ENCODE measurements at places on chromosomes 7 and 10.
A peak's percentile ranks its signal among the peaks of the same experiment; 100 is the strongest.

DNA sequence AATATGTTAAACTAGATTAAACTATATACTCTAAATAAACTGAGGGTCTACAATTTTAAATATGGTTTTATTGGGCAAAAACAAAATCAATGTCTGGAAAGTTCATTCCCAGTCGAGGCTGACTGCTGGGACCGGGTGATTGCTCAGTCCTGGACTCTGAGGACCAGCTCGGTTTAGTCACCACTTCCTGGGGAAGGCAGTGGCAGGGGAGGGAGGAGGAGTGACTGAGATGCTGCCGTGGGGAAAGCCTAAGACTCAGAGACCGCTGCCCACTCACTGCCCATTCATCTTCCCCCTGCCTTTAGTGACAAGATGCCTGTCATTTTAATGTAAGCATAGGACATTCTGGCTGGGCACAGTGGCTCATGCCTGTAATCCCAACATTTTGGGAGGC, 29.0 kb downstream of the ATOH7 start:
- DNase-seq = no peak

DNA sequence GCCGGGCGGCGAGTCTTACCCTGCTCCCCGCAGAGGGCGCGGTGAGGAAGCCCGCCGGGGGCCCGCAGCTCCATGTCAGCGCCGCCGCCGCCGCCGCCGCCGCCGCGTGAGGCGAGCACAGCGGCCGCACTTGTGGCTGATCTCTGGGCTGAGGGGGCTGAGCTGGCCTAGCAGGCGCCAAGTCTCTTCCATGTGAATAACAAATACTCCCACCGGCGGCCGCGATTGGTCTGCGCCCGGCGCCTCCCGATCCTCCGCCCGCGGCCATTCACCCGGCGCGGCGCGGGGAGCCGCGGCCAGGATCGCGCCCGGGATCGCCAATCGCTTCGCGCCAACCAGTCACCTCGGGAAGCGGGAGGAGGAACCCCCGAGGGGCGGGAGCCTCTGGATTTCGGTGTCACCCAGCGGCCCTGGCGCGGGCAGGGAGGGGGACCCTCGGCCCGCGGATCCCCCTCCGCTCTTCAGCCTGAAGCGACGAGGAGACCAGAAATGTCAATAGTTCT, at the start of gene GRM8:
GRM8 (minus strand) TSS at position 164 of the 503 bp plus-strand sequence.
- DNase-seq = no peak

GRCh38 chr10:110215286-110216170, 8.1 kb downstream of the MXI1 start:
- no peak for DNase-seq

GRCh38 chr10:2592360-2593160, 474.8 kb upstream of the PFKP start:
- no peak for DNase-seq

- no peak for DNase-seq
Observed at GRCh38 chr7:98171449-98171848, 39.8 kb upstream of the BHLHA15 start.

DNA sequence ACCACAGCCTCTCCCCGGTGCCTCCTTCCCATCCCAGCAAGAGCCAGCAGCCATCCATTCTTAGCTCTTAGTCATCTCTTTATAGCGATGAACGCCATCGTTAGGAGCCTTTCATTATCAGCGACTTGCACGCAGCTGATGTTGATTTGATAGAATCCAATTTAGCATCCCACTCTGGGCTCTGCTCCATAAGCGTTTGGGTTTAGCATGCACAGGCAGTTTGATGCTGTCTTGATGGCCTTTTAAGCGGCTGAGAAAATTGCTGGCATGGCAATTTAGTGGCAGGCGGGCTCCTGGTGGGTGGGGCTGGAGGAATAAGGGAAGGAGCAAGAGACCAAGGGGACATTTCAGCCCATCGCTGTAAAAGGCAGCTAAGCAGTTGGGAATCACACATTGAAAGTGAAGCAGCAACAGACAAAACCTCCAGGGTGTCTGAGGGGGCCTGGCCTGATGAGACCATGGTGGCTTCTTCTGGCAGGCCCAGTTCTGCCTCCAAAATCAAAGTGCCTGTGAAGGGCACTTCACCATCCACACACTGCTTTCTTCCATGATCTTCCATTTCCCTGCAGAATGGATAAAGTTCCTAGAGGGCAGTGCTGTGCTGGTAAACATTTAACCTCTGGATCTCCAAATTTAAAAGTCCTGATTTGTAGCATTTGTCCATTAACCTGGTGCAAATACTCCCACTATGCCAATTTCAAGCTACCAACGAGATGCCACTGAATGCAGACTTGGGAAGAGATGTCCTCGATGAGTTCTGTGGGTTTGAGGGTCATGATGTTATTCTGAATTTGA, 107.8 kb upstream of the PLXNA4 start:
- DNase-seq = no peak

DNA sequence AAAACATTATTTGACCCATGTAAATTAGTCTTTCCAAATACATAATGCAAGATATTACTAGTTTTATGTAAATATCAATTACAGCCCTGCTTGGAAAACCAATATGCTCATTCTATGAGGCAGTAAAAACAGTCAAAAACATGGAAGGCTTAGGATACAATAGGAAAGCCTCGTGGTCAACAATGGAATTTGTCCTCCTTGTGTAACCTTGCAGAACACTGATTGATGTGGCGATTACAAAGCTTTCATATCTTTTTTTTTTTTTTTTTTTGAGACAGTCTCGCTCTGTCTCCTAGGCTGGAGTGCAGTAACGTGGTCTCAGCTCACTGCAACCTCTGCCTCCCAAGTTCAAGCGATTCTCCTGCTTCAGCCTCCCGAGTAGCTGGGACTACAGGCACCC, 157.3 kb upstream of the BET1 start:
- DNase-seq = no peak

- DNase-seq = no peak
Observed at GRCh38 chr10:97028126-97028831, 157.5 kb downstream of the SLIT1 start.

DNA sequence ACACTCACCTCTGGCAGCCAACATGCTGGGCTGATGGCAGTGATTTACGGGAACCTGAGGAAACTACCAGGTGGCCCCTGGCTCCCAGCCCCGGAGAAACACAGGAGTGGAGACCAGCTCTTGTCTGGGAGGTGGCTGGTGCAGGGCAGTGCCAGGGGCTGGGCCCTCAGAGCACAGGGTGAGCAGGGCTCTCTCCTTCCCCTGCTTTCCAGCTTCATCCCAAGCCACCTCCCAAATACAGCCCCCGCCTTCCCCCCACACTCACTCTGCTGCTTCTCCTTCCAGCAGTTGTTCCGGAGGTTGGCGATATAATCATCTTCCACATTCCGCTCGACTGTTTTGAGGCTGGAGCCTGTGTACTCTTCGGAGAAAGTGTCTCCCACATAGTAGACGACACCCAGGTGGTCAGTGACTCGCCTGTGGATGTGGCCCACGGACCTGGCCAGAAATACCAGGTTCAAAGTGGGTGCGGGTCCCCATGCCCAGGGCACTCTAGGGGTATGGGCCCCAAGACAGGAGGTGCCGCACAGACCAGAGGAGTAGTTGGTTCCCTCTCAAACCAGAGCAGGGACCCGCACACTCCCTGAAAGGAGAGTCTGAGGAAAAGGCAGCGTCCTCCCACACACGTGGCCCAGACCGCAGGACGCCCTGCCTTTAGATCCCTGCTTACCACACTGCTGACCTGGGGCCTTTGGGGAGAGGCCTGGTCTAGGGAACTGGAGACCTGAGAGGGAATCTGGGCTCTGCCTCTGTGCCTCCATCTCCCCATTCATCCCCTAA, 18.3 kb downstream of the DNAJB12 start:
- no peak for DNase-seq

- no peak for DNase-seq
Observed at GRCh38 chr10:29993319-29993915, 66.0 kb downstream of the JCAD start.

- no peak for DNase-seq
Observed at GRCh38 chr7:94425546-94425945, 30.9 kb downstream of the COL1A2 start.

DNA sequence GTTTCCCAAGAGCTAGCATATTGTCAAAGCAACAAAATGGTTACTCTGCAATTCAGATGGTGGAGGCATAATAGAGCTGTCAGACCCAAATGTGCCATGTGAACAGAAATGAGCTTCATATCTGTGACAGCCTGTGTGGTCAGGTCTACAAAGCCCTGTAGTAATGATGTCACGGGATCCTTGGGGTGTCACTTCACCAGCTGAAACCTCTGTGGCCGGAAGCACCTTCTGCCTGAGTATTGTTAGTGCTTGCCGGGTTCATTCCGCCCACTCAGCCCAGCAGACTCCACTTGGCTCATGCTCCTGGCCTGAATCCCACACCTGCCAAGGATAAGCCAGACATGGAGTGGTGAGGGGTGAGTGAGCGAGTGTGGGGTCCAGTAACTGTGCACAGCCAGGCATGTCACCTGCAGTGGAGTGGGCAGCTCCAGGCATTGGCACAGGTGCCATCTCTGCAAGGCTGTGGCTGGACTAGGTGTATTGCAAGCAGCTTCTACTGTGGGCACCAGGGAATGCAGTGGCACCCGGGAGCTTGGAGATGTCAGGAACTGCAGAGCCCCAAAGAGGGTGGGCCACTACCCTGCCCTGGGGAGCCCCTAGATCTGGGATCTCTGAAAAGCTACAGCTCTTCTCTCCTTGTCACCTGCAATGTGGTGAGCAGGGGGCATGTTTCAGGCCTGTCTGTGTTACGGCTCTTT, 341.9 kb upstream of the CHRM2 start:
- DNase-seq = no peak

GRCh38 chr7:114822844-114823243, 99.0 kb upstream of the MDFIC start:
- DNase-seq = no peak

GRCh38 chr7:148623586-148624282, 33.2 kb downstream of the C7orf33 start:
- no peak for DNase-seq

- DNase-seq = no peak
Observed at GRCh38 chr10:123774132-123774742, 108.1 kb downstream of the GPR26 start.

GRCh38 chr10:70476249-70477035, 2.1 kb upstream of the PALD1 start:
- DNase-seq = no peak

DNA sequence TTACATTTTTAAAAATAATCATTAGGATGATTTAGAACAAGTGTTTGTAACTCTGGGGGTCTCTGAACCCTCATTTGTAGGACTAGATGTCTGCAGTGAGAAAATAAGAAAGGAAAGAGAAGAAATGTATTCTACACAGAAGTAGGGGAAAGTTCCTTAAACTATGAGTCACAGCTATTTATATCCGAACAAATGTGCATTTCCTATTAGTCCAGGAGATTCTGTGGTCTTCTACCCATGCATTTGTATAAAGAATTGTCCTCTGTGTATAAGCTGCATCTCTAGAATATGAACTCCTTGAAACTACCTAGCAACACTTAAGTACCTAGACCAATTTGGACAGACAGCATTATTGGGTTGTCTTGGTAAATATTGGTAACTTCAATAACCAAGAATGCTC, 15.9 kb upstream of the CD36 start:
- no peak for DNase-seq

DNA sequence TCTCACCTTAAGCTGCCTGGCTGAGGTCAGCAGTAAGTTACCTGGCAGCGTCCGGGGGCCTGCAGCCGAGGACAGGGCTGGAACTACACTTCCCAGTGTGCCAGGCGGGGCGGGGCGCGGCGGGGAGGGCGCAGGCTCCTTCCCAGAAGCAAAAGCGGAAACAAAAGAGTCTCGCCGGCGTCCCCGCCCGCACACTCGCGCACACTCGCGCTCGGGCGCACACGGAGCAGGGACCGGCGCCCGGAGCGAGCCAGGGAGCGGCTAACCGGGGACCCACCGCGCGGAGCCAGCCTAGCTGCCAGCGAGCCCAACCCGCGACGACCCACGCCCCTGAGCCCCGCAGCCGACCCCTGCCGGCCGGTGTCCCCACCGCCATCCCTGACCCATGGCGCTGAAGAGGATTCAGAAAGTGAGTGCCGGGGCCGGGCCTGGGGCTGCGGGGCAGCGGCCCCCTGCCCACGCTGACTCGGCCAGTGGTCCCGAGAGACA, at the start of gene UBE2D1:
UBE2D1 (plus strand) TSS at position 190 of the 489 bp plus-strand sequence; CDS start at position 386, 196 bp downstream.
- peak; percentile 67 for DNase-seq

- no peak for DNase-seq
Observed at GRCh38 chr7:102042016-102042656, 224.7 kb downstream of the CUX1 start.

GRCh38 chr7:132464740-132465139, 111.5 kb downstream of the PLXNA4 start:
- DNase-seq = no peak

DNA sequence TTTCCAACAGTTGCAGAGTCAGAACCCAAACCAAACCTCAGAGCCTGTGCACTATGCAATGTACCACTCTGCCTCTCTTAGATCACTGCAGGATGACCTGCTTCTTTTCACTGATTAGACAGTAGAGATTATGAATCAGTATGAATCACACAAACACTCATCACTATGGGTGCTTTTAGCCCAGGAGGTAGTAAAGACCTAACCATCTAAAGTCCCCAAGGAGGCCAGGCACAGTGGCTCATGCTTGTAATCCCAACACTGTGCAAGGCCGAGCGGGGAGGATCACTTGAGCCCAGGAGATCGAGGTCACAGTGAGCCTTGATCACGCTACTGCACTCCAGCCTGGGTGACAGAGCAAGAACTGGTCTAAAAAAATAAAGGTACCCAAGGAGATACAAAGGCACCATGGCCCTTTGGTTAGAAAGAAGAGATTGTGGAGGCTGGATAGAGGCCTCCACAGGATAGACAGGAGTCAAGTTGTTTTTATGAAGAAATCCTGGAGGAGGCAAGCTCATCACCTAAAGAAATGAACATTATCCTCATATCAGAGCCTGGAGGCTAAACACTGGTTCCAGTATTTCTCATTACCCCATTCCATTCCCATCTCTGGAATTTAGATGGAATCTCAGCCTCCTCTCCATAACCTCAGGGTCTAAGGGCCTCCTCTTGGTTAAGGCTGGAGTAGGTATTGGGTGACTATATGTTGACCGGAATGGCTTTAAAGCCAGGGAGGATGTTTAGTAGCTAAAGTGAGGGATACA, 12.9 kb downstream of the SEC31B start:
- DNase-seq = no peak

GRCh38 chr7:124881981-124882380, 47.6 kb downstream of the POT1 start:
- no peak for DNase-seq

DNA sequence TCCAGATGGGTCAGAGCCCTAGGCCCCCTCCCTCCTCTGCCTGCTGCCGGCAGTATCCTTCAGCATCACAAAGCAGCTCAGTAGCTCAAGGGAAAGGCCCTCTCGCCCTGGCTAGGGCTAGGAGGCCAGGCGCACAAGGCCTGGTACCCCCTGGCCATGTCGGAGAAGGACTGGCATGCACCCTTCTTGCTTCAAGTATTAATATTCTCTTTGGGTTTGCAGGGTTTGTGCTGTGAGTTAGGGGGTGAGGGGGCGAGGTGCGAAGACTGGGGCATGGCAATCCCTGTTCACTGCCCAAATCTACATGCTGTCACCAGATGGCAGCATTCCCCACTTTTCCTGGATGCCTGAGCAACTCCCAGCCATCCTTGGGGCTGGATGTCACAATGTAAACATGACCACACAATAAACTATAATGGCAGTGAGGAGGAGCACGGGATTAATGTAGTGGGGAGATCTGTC, 105.2 kb downstream of the NEURL1 start:
- DNase-seq = no peak

GRCh38 chr7:126702242-126703016, 550.3 kb downstream of the GRM8 start:
- no peak for DNase-seq

GRCh38 chr7:2470204-2471021, 5.8 kb downstream of the GRIFIN start:
- no peak for DNase-seq
